Left ventricle myocardium superior (tissue), 1 donor: ENCODE measurements at places on chromosomes 5 and 9. TPM values are rescaled to one million over a fixed set of nuclear protein-coding genes. Genes with fewer than 3 reads are reported as not detected.
A peak's percentile ranks its signal among the peaks of the same experiment; 100 is the strongest.

IGFBPL1 gene
- total RNA-seq: not detected

GRCh38 chr5:44389090-44389822, at the start of gene FGF10:
Gene FGF10 (minus strand): TSS chr5:44389420. CDS start chr5:44388682, 738 bp downstream.
- DNase-seq: peak; percentile 50

DNA sequence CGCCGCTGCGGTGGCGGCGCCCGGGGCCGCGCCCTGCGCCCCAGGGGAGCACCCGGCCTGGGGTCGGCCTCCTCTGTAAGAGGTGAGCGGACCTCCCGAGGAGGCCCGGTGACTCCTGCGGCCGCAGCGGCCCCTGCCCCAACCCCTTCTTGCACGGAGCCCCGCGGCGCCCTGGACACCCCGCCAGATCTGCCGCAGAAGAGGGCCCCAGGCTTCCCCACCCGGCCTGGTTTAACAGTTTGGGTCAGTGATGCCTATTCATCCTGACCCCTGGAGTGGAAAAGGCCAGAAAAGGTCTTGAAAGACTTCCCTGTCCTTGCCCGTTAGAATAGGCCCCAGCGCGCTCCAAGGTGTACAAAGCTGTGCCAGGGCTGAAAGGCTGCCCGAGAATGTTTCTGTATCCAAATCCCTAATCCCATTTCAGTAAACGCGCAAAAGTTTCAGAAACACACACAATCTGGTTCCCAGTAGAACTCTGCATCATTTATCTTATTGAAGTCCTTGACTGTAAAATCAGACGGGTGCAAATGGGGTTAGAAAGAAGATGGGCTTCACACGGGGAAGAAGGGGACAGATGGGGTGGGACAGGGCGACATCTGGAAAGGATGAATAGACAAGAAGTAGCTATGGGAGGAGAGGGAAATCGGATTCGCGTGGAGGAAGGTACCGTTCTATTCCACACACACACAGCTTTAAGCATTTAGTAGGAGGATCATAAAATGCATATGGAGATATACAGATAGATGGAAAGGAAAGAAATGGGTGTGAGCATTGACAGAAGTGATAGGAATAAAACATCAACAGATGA, 1.1 kb upstream of the SSBP2 start:
- no peak for DNase-seq

DNA sequence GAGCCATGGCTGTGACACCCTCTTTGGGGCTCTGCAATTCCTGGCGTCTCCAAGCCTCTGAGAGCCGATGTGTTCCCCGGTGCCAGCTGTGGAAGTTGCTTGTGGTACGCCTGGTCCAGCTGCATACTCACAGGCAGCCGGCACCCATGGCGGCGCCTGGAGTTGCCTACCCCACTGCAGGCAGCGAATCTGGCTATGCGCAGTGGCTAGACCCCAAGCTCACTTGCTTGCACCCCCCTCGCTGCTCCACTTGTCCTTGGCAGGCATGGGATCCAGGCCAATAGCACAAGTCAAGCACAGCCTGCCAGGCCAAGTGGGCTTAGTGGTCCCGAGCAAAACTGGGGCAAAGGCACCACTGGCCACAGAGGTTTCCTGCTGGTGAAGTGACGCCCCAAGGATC, 24.7 kb upstream of the GABRA6 start:
- DNase-seq: peak; percentile 19

DNA sequence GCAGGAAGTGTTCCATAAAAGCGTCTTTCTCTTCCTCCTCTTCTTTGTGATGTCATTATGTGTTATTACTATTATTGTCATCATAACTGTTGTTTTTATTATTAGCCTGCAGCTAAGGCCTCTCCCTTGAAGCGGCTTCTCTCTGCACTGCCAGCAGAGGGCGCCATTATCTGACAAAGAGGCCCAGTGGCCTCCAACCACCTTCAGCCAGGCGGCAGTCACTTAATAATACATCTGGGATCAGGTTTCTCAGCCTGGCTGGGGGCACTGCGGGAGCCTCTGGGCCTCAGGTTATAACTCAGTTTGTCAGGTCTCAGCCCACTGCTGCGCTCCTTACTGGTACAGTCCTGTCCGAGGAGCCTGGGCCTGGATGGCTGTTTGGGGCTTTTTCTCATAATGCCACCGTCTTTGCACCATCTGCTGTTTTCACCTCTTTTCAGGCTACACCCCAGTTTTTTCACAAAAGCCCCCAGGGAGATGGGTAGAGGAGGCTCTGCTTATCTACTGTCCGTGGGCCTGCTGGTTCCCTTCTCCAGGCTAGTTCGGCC, 281.9 kb downstream of the NSG2 start:
- peak; percentile 74 for DNase-seq

TMEM215 gene
- total RNA-seq: not detected

TEX48 gene
- total RNA-seq: not detected

- DNase-seq: peak; percentile 85
Measured at GRCh38 chr5:36507332-36507952, 99.0 kb upstream of the SLC1A3 start.

DNA sequence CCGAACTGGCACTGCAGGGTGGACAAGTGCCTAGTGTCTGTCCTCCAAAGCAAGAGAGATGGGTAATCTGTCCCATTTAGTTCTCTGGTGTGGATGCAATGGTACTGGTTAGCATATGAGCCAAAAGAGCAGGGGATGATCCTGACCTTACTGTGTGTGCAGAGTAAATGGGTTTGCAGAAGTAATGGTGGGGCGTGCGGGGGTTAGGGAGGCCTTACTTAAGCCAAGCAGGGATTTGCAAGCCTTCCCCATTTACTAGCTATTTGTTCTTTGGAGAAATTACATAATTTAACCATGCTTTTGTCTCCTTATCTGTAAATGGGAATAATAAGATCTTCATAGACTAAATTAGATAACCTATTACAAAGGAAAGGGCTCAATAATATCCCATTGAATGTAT, 19.9 kb upstream of the LCP2 start:
- DNase-seq: no peak

FAM221B gene
- total RNA-seq: not detected

DNA sequence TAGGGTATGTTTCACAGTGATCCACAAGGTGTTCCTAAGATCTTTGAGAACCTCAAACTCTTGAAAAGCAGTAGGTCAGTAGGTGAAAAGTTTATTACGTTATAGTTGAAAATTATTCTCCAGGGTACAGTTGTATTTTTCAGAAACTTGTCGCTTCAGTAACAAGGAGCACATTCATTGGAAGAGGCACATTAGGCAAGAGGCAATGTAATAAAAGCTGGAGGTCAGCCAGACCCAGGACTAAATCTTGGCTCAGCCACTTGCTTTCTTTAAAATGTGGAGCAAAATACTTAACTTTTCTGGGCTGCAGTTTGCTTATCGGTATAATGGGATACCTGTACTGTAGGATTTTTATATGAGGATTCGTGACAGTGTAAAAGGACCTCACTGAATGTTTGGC, 45.6 kb downstream of the TLE4 start:
- DNase-seq: no peak

DNA sequence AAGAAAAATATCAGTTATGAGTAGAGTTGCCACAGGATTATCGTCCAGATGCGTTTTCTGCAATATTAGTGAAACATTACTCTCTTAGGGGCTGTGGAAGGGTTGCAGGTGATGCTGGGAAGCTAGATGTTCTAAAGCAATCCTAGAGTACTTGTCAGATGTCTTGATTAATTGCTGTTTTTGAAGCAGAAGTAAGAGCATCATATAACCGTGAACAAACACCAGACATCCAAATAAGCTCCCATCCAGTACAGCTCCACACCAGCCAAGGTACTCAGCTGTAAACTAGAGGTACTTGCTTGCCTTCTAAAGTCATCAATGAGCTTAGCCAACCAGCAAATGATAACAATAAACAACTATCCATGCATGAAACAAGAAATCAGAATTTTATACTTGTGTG, 131.1 kb downstream of the ST8SIA4 start:
- DNase-seq: no peak

DNA sequence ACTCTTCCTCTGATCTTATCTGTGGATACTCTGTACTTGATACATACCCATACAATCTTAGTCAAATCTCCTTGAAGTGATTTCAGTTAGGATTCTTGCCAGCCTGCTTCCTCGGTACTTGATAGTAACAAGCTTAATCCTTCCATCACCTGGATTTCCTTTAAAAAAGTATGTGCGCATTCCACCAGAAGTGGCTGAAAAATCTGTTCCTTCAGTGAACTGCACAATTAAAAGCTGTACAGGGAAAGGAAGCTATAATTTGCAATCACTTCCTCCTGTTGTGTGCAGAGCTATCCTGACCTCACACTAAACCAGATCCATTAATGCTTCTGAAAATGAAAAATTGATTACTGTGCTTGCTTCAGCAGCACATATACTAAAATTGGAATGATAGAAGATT, 47.3 kb downstream of the PWWP2A start:
- no peak for DNase-seq

- no peak for DNase-seq
Measured at GRCh38 chr5:39759701-39760100, 334.9 kb upstream of the DAB2 start.

- no peak for DNase-seq
Measured at GRCh38 chr9:29213417-29214153, 1640.3 kb upstream of the C9orf72 start.

- no peak for DNase-seq
Measured at GRCh38 chr5:11560915-11561697, 343.1 kb downstream of the CTNND2 start.

FAXDC2 gene
- total RNA-seq: 26.1 TPM

DNA sequence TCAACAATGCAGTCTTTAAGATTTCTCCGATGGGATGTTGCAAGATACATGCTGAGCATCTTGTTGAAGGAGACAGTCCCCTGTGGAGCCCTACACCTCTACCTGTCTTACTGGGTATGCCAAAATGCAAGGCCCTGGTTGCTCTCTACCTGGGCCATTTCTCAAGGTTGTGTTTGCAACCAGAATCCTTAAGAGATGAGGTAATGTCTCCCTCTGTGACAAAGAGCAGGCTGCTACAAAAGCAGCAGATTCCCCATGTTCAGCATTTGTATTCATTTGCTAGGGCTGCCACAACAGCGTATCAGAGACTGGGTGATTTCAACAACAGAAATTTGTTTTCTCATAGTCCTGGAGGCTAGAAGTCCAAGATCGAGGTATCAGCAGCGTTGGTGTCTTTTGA, 138.4 kb upstream of the RPS23 start:
- DNase-seq: no peak

ZFYVE16 gene
- total RNA-seq: 30.5 TPM

DNA sequence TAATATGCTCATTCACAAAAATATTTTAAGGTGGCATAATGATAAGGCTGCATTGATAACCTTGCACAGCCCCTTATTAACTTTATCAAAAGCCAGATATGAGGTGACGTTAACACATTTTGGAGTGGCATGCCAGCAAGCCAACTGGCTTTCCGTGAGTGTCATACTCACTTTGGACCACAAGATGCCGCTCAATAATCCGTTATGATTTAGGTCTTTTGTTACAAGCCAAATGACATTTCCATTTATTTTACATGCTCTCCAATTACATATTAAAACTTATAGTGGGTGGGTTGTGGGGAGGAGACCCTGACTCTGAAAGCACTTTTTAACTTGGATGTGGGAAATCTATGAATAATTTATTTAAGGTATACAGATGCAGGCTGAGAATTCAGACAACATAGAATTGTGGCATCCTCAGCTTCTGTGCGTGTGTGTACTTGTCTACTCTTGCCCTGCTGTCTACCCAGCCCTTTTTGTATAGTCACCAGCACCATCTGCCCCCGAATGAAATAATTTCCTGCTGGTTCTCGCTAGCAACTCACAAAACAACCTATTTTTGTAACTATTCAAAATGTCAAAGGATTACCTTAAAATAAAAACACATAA, 305.1 kb downstream of the PSAT1 start:
- DNase-seq: no peak

GRCh38 chr5:40871177-40871576, 30.0 kb downstream of the CARD6 start:
- no peak for DNase-seq

DNA sequence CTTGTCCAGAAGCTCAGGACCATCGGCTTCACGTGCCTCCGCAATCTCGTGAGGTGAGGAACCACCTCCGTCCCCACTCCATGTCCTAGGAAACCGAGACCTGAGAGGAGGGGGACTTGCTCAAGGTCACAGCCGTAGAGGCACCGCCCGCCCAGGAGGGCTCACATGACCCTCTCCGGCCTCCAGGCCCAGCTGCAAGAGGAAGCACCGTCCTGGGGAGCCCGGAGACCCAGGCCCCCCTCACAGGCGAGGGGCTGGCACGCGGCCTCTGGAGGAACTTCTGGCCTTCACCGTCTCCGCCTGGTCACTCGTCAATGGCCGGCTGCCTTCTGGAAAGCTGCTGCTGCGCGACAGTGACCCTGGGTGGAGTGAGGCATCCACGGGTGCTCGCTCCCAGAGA, 24.2 kb downstream of the FAM78A start:
- peak; percentile 45 for DNase-seq

GRCh38 chr9:82188817-82189216, 200.2 kb downstream of the SPATA31D1 start:
- DNase-seq: no peak

FBP1 gene
- total RNA-seq: 1.3 TPM

PCDHGA8 gene
- total RNA-seq: 9.1 TPM

- DNase-seq: no peak
Measured at GRCh38 chr5:132776938-132777208, 166 bp downstream of the SEPTIN8 start.

LMX1B gene
- total RNA-seq: 0.74 TPM

DNA sequence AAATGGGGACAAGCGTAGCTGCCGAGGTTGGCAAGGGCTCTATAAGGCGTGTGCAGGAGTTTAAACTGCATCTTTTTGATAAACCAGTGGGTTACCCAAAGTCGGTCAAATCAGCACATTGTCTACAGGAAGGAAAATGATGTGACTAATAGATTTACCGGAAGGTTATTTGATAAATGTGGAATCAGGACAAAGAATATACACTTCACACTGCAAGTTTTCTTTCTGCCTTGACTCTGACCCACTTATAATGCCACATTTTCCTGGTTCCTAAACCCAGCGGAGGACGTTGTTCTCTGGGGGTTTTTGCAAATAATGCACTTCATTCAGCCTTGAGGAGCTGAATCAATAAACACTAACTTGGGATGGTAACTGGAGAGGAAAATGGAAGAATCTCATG, 76.8 kb downstream of the TTLL11 start:
- no peak for DNase-seq

MZB1 gene
- 1.6 TPM for total RNA-seq

MEGF10 gene
- total RNA-seq: 0.37 TPM

PCDHGB1 gene
- 7.1 TPM for total RNA-seq

DNA sequence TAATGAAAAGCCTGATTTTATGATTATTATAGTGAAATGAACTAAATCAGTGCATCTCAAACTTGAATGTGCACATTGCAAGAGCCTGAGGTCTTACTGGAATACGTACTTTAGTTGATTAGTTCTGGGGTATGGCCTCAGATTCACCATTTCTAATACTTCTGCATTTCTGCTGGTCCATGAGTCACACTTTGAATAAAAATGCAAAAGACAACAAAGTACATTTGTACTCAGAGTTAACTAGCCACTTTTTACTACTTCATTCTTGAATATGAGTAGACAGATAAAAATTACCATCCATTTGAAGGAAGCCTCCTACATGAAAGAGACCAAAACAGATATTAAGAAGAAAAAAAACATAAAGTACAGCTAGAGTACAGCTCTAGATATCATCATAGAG, 27.1 kb upstream of the PRR16 start:
- DNase-seq: no peak
